GM13976 (cell line): ENCODE measurements at places on chromosomes 16 and 17.

GRCh38 chr17:62596662-62597061, 30.8 kb upstream of the MRC2 start:
- DNase-seq, result no peak

GRCh38 chr17:10125531-10126275, 72.7 kb downstream of the GAS7 start:
- DNase-seq, result no peak

GRCh38 chr17:80774643-80775281, 216.9 kb upstream of the CHMP6 start:
- DNase-seq, result peak; percentile 64

GRCh38 chr17:55040611-55041010, 72.0 kb downstream of the STXBP4 start:
- no peak for DNase-seq

DNA sequence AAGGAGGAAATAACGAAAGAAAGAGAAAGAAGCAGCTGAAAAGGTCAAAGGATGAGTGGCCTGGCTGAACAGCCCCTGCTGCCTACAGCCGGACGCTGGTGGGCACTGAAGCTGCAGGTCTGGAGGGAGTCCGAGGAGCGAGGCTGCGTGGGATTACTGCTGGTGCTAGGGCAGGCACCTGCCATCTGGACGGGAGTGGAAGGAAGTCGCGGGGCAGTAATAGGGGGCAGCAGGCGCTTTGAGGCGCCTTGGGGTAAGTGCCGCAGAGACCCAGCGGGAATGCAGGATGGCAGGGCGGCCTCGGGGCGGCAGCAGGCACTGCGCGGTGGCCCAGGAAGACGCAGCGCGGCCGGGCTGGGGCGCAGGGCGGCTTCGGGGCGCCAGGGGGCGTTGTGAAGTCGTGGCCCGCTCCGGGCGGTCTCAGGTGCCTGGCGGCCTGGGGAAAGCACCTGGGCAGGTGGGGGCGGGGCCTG, 303 bp upstream of the SCNN1G start:
- DNase-seq, result peak; percentile 94

GRCh38 chr17:49946208-49946607, 22.8 kb upstream of the DLX4 start:
- DNase-seq, result no peak

DNA sequence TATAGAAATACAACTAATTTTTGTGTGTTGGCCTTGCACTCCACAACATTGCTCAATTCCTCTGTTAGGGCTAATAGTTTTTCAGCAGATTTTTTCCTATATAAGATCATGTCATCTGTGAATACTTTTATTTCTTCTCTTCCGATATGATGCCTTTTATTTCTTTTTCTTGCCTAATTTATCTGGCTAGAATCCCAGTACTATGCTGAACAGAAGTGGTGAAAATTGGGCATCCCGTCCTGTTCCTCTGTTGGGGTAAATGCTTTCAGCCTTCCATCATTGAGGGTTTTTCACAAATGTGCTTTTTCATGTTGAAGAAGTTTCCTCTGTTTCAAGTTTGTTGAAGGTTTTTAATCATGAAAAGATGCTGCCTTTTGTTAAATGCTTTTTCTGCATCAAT, 22.7 kb upstream of the TNFRSF13B start:
- DNase-seq, result no peak

DNA sequence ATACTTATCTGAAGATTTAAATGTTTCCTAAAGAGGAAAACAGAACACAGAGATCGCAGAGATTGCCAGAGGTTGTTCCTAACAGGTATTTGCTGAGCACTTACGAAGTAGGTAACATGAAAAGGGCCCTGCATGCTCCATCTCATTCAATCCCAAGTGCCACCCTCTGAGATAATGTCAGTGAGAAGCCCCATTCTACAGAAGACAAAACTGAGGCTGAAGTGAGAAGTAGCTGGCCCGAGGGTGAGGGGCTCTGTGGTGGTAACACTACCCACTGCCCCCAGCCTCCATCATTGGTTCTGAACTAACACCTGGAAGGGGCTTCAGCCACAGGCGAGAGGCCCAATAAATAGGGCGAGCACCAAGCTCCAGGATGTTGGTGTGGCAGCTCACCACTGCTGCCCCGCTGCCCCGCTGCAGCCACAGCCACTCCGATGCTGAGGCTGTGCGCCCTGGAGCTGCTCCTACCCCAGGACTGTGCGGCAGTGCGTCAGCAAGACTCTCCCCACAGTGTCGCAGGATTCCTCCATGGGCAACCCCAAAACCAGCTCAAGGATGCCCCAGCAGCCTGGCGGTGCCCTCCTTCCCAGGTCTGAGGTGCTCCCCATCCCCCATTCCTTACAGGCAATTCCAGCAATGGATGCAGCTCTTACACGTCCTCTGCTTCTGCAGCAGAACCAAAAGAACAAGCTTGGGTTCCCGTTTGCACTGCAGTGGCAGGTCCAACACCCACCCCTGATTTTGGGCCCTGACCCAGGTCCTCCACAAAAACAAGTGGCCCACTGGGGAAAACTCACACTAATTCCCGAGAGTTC, 10.3 kb downstream of the FLCN start:
- DNase-seq, result no peak

DNA sequence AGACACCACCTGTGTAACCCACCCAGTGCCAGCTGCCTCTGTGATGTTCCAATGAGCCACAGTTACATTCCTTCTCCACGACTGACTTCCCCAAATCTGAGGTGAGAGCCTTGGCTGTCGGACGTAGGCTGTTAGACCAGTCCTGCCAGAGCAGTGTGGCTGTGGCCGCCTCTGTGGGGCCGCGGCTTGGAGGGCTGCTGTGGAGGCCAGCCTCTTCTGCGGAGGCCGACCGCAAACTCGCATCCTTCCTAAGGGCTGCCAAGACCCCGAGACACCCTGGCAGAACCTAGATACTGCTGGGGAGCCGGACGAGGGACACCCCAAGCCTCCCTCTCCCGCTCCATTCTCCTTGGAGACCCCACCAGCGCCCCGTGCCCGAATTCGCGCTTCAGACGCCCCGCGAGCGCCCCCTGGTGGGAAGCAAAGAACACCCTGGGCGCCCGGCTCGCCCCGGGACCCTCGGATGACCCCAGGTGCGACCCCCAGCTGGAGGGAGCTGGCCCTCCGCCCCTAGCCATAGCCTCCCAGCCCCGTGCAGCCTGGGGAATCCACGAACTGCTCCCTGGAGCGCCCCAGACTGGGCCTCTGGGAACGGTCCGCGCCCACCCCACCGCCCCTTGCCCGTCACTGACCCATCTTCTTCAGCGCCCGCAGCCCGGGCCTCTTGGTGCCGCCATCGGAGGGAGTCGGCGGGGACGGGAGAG, 547 bp downstream of the PLCD3 start:
- DNase-seq, result peak; percentile 75

DNA sequence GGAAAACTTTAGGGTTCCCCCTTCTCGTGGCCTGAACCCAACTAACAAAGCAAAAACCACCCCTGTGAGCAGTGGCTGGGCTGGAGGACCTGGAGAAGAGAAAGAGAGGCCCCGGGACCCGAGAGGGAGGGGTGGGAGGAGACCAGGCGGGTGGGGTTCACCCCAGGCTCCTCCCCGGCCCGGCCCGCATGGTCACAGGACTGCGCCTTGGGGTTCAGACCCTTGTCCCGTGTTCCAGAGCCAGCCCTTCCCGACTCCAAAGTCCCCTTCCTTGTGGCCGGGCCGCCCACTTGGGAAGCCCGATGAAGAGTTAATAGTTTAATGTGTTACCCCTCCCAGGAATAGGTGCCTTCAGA, 852 bp downstream of the MARVELD3 start:
- no peak for DNase-seq

GRCh38 chr16:87407511-87408112, 15.5 kb downstream of the MAP1LC3B start:
- no peak for DNase-seq

DNA sequence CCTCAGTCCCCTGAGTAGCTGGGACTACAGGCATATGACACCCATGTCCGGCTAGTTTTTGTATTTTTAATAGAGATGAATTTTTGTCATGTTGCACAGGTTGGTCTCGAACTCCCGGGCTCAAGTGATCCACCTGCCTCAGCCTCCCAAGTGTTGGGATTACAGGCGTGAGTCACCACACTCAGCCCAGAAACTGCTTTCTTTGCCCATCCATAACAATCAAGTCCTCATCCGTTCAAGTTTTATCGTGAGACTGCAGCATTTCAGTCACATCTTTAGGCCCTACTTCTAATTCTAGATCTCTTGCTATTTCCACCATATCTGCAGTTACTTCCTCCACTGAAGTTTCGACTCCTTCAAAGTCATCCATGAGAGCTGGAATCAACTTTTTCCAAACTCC, 6.4 kb downstream of the NPRL3 start:
- no peak for DNase-seq

GRCh38 chr16:48441863-48442279, 56.7 kb upstream of the SIAH1 start:
- no peak for DNase-seq

- DNase-seq, result peak; percentile 30
Measured at GRCh38 chr17:49549691-49550678, 25.7 kb upstream of the NXPH3 start.

- peak; percentile 81 for DNase-seq
Measured at GRCh38 chr17:58317421-58318064, 11.1 kb downstream of the TSPOAP1 start.

DNA sequence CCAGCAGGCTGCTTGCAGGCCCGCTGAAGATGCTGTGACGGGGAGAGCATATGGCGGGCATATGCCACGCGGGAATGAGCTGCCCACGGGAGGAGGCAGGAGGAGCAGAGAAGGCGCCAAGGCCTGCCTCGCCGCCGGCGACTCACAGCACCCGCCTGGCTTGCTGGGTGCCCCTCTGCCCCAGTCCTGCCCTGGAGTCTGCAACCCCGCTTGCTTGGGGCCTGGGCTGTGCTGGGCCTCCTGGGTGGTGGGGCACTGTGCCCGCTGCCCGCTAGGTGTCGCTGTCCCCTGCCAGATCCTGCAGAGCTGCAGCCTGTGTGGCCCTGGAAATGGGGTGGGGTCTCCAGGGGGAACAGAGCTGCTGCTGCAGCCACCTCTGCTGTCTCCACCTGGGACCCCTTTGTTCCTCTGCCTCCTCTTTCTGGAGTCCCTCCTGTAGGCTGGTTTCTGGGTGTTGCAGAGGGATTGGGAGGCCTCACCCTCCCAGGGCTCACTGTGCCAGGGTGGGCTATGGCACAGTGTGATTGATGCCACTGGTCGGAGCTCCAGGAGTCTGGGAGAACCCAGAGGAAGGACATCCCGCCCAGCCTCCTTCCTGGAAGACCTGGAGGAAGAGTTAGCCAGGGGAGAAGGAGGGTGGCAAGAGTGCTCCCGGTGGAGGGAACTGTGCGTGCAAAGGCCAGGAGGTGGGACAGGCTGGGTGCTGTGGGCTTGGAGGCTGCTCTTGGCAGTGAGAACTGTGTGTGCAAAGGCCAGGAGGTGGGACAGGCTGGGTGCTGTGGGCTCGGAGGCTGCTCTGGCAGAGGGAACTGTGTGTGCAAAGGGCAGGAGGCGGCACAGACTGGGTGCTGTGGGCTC, 141.0 kb upstream of the CIBAR2 start:
- peak; percentile 93 for DNase-seq

DNA sequence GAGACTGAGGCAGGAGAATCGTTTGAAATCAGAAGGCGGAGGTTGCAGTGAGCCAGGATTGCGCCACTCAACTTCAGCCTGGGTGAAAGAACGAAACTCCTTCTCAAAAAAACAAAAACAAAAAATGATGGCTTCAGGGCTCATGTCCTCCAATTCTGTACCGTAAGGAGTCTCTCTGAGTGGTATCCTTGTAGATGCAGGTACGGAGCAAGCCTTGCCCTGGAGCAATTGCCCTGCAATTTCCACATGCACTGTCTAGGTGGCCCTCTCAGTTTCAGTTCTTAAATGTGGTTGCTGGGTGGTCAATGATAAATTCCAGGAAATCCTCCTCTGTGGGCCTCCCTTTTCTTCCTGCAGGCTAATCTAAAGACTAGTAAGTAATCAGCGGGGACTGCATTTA, 10.6 kb downstream of the TMEM238L start:
- no peak for DNase-seq

- no peak for DNase-seq
Measured at GRCh38 chr16:67529582-67530012, 968 bp downstream of the RIPOR1 start.

- DNase-seq, result no peak
Measured at GRCh38 chr17:31740611-31741082, 118.4 kb downstream of the COPRS start.

- DNase-seq, result no peak
Measured at GRCh38 chr16:87227296-87227951, 89.8 kb downstream of the C16orf95 start.

- no peak for DNase-seq
Measured at GRCh38 chr17:68790931-68791330, 164.3 kb downstream of the ABCA8 start.

DNA sequence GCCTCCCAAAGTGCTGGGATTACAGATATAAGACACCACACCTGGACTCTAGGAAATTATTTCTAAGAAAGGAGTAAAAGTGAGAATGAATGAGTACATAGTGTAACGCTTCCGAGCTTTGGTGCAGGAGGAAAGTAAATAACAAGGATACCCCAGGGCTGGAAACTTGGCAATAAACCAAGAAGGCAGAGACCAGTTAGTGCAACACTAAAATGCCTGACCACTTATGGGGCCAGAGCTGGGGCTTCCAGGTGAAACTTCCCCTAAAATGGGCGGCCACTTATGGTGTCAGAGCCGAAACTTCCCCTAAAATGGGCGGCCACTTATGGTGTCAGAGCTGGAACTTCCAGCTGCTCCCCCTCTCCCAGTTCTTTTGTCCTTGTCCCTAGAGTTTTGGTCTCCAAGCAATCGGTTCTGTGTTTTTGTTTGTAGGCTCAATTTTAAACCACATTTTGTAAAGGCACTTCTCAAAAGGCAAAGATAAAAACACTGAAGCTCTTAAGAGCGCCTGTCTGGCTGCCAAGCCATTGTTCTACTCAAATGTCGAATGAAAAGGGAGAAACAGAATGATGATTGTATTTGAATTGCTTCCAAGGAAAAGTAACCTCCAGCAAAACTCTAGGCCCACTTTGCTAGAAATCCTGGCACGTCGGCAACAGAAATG, 63.9 kb downstream of the NXN start:
- no peak for DNase-seq

DNA sequence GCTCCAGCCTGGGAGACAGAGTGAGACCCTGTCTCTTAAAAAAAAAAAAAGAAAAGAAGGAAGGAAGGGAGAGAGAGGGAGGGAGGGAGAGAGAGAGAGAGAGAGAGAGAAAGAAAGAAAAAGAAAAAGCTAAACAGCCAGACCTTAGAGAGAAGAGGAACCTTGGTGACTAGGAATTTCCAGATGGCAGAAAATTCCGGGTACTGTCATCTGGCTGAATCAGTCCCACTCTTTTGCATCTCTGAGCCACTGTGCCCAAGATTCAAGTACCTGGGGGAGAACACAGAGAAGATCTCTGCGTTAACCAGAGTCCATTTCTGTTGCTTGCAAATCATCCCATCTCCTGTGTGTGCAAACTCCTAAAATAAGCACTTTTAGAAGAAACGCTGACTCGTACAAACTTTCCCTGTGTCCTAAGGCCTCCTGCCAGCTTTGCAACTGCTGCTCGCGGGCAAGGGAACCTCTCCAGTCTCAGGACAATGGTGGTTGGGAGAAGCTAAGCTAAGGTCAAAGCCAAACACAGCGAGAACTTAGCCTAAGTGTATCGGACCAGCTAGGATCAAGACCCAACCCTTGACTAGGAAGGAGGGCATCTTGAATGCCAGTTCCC, 18.0 kb downstream of the BMERB1 start:
- no peak for DNase-seq
